ENCODE measurements at places on chromosomes 11 and 22.
A peak's percentile ranks its signal among the peaks of the same experiment; 100 is the strongest.

DNA sequence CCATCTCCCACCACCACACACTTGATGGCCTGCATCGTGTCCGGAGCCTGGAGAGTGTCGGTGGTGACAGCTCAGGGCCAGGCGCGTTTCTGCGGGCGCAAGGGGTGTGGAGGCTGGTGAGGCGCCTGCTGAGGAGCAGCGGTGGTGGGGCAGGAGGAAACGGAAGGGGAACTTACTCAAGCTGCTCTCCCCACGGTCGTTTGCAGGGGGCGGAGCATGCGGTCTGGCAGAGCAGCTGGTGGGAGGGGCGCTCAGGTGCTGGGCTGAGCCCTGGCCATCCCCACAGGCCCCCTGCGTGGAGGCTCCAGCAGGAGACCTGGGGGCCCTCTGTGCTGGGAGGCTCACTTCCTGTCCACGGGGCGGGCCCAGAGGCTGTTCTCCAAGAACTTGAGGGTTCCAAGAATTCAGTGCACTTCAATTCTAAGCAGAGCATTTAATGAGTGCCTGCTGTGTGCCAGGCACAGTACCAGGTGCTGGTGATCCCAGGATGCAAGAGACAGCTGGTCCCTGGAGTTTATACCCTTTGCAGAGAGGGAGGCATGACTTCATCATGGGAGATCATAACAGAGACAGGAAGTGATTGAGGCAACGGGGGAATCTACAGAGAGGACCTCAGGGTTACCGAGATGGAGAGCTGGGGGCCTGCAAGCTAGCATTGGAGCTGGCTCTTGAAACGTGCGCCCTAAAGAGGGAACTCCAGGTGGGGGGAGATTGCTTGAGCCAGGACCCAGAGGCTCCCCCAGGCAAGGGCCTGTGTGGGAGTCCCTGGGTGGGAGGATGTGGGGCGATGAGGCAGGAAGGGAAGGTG is at the start of gene RAC2:
Gene RAC2 (minus strand): TSS at position 156 of the 808 bp plus-strand sequence. CDS start 121 bp downstream, at position 35.
- no peak for DNase-seq

DNA sequence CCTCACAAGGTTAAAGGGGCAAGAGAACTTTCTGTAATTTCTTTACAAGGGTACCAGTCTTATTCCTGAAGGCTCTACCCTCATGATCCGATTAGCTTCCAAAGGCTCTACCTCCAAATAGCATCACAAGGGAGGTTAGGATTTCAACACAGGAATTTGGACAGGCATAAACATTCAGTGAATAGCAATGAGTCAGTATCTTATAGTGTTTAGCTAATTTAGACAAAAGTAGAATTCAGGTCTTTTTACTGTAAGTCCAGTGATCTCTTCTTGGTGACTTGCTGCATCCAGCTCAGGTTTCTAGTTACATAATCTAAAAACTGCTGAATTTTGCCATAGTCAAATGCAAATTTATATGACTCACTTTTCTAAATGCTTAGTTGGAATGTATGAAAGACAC is 1995.6 kb upstream of the RAG2 start:
- DNase-seq, result no peak

DNA sequence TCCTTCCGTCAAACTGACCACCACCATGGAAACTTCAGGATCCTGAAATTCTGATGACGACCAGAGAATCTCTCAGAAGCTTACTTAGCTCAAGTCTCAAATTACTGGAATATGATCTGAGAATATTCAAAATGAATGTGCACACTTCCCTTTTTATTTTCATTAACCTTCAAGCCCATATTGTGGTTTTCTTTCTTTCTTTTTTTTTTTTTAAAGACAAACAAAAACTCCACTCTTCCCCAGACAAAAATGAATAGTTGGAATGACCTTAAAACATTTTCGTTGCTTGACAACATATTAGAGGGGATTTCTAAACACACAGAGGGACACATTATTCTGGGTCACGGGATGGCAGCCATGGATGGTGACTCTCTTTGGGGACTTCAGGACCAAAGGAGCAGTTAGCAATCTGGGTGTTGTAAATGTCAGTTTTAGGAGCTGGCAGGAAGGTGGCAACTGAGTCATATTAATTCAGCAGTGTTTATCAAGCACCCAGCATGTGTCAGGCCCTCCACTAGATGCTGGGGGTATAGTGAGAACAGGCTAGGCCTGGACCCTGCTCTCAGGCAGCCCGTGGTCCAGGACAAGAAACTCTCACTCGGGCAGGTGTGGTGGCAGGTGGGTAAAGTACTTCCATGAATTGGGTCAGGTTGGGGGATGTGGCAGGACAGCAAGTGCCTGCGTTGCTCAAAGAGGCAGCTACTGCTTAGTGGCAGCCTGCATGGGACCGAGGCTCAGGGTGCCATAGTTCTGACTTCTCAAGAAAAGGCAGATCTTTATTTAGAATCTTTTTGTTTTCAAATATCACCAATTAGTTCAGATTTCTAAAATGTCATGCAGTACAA is 126.1 kb downstream of the HIPK3 start:
- DNase-seq, result no peak

GRCh38 chr22:36067235-36067558 is 38.6 kb upstream of the RBFOX2 start:
- DNase-seq, result no peak

DNA sequence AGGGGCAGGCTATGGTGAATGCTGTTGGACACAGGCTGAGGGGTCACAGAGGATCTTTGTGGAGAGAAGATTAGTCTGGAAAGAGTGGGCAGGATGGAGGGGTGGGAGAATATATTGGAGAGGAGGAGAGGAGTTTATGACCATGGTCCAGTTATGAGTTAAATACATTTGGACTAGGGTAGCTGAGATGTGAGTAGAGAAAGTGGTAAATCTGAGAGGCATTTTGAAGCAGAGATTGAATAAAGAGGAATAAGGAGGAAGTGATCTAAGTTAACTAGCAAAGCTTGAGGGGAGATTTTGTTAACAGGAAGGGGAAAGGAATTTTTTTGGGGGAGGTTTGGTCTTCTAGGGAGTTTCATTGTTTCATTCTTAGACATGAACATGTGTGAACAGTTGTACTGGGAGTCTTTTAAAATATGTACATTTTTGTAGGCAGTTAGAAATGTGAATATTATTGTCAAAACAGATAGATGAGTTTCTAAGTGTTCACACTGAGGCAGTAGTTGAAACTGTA is 43.1 kb upstream of the EED start:
- DNase-seq, result no peak

DNA sequence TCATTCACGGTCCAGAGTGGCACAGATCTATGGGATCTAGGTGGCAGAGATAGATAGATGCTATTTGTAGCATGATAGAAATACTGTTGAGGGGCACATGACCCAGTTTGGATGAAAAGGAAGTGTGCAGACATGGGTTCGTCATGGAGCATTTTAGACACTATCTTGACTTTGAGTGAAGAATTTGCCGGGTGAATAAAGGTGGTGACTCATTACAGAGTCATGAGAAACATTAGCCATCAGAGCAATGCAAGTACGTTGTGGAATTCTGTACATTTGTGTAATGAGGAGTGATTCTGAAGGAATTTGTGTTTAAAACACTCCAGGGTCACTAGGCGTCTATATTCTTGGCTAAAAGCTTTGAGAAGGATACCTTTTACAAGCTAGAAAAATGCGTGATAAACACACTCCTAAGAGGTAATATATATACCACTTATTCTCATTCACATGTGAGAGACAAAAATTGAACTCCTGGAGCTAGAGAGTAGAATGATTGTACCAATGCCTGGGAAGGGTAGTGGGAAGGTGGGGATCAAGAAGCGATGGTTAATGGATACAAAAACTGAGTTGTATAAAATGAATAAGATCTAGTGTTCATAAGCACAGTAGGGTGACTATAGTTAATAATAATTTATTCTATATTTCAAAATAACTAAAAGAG is 593.7 kb upstream of the LUZP2 start:
- peak; percentile 70 for DNase-seq

DNA sequence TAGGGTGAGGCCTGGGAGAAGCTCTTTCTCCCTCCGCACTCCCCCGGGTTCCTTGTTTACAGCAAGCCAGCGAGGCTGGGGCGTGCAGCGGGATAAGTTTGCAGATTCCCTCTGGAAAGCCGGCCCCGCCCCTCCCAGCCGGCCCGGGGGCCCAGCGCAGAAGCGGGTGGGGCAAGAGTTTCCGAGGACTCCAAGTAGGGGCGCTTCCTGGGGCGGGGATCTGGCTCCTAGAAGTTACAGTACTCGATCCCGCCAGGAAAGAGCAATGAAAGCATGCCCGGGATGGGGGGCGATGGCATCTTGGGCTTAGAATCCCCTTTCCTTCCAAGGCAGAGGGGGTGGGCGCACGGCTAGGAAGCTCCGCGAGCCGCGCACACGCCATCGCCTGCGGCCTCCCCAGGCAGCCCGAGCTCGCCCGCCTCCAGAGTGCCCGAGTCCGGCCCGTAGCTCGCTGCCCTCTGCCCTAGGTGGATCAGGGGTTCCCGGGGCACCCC is 385 bp downstream of the TST start:
- no peak for DNase-seq
